ENCODE measurements at places on chromosomes 3 and 15.

GRCh38 chr3:167287308-167287707 is 92.8 kb downstream of the ZBBX start:
- no peak for DNase-seq

- no peak for DNase-seq
Observed at GRCh38 chr3:108453565-108453964, 56.8 kb downstream of the MYH15 start.

- DNase-seq = no peak
Observed at GRCh38 chr3:12601072-12601471, 44.2 kb downstream of the MKRN2 start.

DNA sequence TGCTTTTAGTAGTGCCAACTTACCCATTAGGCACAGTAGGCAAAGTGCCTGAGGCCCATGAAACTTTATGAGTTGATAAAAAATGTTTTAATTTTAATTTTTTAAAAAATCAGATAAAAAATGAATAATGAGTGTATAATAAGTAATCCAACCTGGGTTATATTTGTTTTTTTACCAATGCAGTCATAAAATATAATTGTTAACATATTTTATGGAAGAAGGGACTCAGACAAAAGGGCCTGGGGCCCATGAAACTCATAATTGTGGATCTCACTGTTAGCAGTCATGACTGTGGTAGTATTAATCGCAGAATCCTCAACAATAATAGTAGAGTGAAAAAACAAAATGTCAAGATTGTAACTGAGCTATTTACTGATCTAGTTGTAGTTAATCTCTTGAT is 16.8 kb upstream of the TNFSF10 start:
- DNase-seq = no peak

- peak; percentile 10 for DNase-seq
Observed at GRCh38 chr15:101501703-101502373, 12.3 kb upstream of the PCSK6 start.

GRCh38 chr3:128320551-128321340 is 145.9 kb downstream of the DNAJB8 start:
- DNase-seq = no peak

DNA sequence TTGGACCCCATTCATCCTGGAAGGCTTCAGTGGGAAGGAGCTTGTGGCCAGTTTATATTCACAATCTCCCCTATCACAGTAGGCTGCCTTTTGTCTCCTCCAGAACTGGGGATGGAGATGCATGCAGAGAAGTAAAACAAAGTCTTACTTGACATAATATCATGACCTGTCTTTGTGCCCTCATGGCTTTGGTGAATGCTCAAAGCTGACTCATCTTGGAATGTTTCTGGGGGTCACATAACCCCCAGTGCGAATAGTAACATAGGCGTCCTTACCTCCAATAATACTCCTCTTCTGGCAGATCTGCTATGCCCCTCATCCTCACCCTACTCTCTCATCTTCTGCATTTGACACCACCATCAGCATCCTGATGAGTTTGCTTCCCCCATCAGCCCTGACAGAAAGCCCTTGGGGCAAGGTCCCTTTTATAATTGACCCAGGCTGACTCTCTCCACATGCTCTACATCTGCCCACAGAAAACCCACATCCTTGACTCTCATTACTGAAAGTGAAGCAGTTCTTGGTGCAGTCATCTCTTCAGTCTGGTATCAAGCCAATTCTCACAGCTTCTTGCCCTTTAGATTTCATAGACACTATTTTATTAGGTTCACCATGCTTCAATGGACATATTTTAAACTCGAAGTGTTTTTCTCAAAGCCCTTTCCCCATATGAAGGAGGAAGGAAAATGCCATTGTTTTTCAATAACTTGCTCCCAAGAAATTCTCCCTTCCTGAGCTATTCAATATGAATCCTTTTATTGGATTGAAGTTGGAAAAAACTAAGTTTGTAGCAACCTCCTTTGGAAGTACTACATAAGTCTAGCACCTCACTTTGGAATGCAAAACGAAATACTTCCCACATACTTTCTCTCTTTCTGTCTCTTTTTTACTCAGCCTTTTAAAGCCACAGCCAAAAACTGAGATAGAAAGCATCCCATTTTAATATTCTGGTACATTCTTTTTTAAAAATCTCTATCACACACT is 36.6 kb downstream of the OSTN start:
- no peak for DNase-seq

DNA sequence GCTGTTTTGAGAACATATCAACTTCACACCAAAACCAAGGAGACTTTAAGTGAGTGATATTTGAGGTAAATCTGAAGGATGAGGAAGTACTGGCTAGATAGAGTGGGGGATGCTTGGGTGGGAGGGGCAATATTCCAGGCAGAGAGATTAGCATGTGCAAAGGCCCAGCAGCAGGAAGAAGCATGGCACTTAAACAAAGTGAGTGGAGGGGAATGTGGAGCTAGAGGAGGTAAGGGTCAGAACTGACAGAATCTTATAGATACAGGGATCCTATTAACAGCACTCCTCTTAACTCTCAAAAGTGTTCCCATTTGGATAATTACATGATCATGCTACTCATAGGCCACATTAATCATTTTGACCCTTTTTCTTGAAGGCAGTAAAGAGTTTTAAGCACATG is 41.4 kb upstream of the SPRED1 start:
- no peak for DNase-seq

DNA sequence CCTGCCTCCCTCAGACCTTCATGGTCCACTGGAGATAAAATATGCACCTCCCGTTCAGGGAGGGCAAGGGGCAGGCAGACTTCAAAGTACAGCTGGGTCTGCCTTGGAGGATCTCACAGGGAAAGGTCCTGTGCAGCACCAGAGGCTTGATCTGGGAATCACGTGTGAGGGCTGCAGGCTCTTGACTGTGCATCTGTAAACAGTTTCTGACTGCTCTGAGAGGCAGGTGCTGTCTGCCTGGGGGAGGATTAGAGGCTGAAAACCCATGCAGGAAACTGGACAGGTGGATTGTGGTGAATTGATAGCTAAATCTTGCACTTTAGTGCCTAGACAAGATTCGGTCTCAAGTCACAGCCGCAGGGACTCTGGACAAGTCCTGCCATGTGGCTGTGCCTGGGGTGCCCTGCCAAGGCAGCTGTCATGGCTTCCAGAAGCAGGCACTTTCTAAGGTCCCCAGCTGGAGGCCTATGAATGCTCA is 239.3 kb downstream of the EPHB1 start:
- no peak for DNase-seq

DNA sequence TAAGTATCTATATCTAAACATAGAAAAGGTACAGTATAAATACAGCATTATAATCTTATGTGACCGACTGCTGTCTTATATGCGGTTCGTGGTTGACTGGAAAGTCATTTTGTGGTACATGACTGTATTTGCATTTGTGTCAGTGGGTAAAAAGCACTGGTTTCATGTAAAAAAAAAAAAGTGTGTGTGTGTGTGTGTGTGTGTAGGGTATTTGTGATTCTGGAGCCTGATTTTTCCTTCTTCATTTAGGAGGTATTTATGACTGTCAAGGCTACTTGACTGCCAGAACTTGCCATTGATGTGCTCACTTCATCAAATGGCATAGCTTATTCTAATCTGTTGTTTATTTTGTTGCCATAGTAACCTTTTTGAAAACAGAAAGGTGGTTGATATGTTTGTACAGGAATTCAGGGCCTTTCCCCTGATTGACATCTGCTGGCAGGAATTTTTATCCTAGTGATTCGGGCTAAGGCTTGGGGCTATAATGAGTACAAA is 63.2 kb downstream of the AKAP13 start:
- DNase-seq = no peak

GRCh38 chr15:80998251-80998650 is 2.5 kb upstream of the TLNRD1 start:
- DNase-seq = no peak

DNA sequence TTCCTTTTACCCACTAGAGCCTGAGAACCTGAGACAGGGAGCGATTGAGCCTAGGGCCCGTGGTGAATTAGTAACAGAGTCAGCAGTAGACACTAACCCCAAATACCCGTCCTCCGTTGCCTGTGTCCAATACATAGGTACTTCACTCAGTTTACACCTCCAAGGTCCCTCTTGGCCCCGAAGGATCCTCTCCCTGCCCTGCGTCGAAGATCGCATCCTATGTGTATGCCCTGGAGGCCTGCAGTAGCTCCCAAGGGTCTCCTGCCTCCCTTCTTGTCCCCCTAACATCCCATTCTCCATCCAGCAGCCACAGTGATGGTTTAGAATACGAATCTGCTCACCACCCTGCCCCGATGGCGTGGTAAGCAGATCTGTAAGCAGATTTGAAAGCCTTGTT is 67.0 kb downstream of the ISG20 start:
- DNase-seq = no peak

- no peak for DNase-seq
Observed at GRCh38 chr3:64575211-64575844, 112.5 kb downstream of the ADAMTS9 start.

- DNase-seq = no peak
Observed at GRCh38 chr15:48090666-48091065, 30.1 kb upstream of the SLC24A5 start.

DNA sequence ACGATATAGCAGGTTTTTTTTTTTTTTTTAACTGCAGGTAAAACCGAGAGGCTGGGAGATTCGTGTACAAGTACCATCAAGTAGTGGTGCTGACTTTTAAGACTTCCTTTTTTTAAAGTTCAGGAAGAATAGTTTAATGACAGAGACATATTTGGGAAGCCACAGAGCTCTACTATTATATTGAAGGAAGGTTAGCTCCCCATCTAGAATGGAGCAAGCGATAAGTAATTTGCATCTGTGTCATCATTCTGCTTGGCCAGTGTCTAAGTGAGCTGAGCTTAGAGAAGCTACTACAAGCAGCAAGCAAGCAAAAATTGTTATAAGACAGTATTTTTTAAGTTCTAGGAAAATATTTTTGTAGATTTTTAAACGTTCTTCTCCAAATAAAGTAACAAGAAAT is 203.2 kb downstream of the ATP8B4 start:
- DNase-seq = no peak

DNA sequence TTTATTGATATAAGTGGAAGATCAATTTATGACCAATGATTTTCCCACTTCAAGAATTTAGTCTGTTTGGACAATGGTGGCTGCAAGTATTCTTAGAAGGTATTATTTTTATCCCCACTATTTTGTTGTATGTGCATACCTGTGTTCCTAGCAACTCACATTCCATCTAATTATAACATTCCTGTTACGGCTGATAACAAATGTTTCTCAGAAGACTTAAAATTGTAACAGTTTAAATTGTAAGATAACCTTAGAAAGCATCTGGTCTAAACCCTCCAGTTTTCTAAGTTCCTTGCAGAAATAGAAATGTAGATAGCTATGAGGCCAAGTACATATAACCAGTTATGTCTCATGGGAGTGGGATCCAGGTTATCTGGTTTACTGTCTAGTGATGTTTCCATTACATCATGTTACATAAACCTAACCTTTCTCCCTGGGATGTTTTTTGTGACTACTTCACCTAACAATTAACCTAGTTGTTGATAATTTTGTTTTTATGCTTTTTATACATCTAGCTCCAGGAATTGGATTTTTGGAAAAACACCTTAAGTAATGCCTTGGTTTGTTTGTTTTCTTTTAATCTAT is 11.1 kb upstream of the MFN1 start:
- DNase-seq = no peak

GRCh38 chr3:116342499-116342898 is 102.8 kb downstream of the LSAMP start:
- DNase-seq = no peak

DNA sequence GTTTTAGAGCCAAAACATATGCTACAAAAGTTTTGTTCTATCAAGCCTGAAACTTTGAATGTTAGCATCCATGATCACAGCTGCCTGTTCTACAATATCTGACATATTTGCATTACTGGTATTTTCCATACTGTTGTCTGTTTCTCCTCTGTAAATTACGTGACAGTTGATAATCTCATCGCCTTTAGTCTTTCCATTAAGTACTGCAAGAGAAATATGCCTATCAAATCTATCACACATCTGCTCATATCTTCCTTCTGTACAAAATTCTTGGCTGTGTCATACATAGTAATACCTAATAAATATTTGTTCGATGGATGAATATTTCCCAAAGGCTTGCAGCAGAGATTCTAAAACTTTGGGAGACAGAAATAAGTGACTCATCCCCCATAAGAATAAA is 717.3 kb downstream of the OTOL1 start:
- DNase-seq = no peak

DNA sequence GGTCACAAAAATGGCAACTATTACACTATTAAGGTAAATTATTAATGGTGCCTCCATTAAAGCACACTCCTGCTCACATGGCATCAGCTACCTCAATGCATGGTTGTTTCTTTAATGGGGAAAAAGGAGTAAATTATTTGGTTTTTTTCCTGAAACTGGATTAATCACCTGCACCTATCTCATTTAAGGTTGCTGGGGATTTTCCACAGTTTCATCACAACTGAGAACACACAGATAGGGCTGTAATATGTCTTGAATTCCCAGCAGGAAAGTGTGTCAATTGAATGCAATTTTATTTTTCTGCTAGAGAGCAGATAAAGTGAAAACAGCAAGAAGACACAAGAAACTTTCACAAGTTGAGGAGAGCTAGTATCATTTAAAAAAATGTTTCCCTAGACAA is 36.4 kb downstream of the RFTN1 start:
- DNase-seq = no peak

GRCh38 chr15:38487378-38487777 is 33.5 kb downstream of the FAM98B start:
- no peak for DNase-seq

- no peak for DNase-seq
Observed at GRCh38 chr3:33394403-33395054, 45.7 kb downstream of the UBP1 start.

GRCh38 chr3:40899286-40899712 is 300.0 kb upstream of the CTNNB1 start:
- DNase-seq = no peak

DNA sequence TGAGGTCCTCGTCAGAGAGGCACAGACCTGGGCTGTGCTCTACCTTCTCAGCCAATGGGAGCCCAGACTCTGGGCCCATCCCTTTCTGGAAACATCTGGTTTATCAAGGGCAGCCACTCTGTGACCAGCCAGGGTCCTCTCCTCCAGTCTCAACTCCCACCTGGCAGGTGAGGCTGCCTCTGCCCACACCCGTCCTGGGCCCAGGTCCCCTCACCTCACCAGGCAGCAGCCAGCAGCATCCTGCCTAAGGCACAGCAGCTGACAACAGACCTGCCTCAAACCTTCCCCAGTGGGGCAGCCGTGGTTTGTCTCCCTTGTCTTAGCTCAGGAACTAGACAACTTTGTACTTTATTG is 8.7 kb upstream of the VIPR1 start:
- DNase-seq = no peak

DNA sequence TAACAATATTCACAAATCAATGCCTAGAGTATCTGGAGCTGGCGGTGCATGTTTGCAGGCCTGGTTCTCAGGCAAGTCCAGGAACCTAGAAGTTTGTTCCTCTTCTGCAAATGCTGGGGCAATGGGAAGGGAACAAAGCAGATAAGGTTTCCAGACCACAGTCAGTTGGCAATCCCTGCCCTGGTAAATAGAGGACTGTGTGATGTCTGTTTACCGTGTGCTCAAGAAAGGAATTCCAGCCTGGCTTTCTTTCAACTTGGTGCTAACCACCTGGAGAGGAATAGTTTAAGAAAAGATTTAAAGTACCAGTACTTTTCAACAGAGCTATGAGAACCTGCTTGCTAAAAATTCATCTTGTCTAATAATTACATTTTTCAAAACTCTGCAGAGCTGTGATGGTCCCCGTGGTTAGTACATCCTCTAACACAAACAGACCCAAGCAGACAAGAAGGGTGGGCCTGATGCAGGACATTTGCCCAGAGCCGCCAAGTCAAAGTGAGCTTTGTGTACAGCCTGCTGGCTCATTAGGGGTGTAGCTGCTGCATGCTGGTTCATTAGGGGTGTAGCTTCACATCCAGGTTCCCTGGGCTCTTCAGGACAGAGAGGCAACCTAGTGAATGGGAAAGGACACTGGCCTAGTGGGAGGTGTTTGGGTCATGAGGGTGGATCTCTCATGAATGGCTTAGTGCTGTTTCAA is 220.5 kb downstream of the SQOR start:
- no peak for DNase-seq
